Kidney capillary endothelial cell (primary cell): ENCODE measurements at places on chromosomes 6 and 20.

- DNase-seq: no peak
Observed at GRCh38 chr6:163731215-163732013, 316.9 kb downstream of the QKI start.

- DNase-seq: no peak
Observed at GRCh38 chr6:151359486-151359885, 31.9 kb downstream of the ZBTB2 start.

DNA sequence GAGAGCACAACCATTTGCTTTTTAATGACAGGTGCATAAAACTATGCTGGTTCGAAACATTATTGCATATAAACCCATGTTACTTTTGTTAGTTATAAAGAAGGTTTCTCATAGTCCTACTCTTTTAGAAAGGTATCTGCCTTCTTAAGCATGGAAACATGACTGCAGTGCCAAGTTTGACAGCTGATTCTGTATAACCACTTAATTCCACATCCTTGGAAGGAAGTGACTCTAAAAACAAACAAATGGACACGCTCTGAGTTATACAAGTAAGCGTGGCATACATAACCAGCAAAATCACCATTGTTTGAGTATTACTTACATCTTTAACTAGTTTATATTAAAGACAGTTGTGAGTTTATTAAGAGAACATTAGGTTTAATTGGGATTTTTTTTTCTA, 125.0 kb upstream of the HDGFL1 start:
- DNase-seq: no peak

- no peak for DNase-seq
Observed at GRCh38 chr20:1964061-1964460, 29.8 kb downstream of the PDYN start.

DNA sequence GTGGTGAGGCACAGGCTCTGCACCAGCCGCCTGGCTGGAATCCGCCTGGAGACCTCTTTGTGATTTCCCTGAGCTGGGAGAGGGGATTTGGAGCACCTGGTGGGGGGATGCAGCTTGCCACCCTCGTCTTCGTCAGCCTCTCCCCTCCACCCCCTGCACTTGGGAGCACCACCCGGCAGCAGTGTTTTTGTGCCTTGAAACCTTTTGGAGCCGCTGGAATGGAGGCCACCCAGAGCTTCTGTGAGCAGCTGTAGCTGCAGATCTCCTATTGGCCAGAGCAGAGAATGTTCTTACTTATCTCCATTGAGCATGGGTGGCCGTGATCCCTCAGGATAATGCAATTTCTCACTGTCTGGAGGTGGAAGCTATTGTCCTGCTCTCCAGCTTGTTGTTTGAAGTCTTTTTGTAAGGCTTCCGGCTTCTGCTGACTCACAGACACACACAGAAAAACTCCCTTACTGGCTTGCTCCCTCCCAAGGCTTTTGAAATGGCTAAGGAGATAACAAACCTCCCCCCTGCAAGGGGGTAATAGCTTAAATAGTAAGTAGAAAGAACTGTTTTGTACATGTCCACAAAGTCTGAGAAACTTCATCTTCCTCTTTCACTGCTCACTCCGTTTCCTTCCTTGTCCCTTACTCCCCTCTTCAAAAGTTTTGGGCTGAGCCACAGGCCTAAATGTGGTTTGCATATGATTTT, 271.2 kb downstream of the PRL start:
- peak; percentile 93 for DNase-seq

DNA sequence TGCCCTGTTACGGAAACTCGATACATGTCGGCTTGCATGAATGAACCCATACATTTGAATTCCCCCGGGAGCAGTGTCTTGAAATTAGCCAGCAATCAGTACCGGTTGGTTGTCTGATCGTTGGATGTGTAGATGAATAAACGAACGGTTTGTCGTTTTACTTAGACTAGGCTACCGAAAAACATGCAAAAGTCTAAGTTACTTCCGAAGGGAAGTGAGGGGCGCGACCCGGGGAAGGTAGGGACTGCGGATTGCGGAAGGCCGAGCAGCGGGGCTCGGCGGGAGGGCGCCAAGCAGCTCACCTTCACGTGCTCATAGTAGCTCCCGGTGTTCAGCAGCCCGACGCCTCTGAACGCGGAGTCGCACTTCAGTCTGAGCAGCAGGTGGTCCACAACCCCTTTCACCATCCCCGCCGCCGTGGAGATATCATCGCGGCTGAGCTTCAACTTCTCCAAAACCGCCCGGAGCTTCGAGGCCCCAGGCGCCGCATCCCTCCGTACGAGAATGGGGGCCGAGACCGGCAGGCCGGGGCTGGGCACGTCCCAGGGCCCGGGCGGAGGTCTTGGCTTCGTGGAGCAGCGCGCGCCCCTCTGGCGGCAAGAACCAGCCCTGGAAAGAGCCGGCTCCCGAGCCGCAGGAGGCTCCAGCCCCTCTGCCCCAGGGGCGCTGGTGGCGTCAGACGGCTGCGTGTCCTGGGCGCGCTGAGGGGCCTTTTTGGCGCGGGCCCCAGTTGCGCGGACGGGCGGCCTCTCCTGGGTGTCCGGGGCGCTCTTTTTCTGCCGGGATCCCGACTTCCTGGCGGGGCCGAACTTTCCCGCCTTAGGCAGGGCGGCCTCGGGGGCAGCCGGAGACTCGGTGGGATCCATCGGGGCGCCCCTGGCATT, 632 bp downstream of the CGAS start:
- peak; percentile 26 for DNase-seq

- no peak for DNase-seq
Observed at GRCh38 chr6:151481786-151482185, 12.0 kb upstream of the CCDC170 start.
